ENCODE measurements at places on chromosomes 6 and 20.

- no peak for DNase-seq
Measured at GRCh38 chr20:59726281-59726595, 121.9 kb downstream of the PHACTR3 start.

GRCh38 chr6:29561606-29562181 lies 2.2 kb upstream of the UBD start:
- DNase-seq: no peak

DNA sequence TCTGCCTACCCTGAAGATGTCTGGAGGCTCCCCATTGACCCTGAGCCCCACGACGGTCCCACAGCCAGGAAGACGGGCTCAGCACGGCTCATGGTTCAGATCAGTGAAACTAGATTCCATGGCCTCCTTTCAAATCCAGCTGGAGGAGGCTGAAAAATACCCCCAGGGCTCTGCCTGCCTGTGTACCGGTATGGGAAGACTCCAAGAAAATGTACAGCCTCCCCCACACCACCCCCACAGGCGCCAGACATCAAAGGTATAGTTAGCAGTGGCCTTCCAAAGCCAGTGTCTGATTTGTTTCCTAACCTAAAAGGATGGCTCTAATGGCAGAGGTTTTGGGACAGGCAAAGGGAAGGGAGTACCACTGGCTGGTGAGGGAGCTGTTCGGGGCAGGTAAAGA lies 86.2 kb upstream of the SNAP25 start:
- no peak for DNase-seq

- peak; percentile 92 for DNase-seq
Measured at GRCh38 chr20:44959638-44960102, 527 bp downstream of the TOMM34 start.

- DNase-seq: no peak
Measured at GRCh38 chr6:37399795-37400490, 33.1 kb upstream of the CMTR1 start.

DNA sequence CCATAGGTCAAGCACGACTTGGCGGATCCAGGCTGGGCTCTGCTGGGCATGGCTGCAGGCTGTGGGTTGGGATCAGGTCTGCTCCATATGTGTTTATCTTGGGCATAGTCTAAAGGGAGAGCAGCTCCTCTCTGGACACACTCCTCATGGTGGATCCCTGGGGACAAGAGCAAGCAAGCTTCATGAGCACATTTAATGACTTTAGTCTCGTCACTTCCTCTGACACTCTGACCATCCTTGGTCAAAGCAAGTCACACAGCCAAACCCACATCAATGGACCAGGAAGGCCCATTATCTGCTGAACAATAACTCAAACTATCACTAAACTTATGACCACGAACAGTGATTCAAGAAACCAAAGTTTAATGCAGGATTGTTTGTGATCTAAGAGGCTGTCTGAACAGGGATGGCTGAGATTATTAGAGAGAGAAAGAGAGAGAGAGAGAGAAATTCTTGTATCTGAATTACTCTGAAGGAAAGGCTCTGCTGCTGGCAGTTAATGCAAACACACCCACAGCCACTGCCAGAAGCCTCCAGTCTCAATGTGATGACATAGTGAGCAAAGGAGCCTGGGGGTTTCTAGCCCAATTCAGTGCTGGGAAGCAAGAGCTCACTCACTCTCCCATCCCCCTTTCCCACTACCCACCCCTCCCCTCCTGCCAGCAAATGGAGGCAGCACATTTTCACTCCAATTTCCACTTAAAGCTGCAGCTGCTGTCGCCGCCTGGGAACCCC lies 490.2 kb upstream of the SULF2 start:
- no peak for DNase-seq

- no peak for DNase-seq
Measured at GRCh38 chr20:25078662-25079061, 3.3 kb downstream of the VSX1 start.

- no peak for DNase-seq
Measured at GRCh38 chr20:61796738-61797137, 268.9 kb downstream of the TAF4 start.

GRCh38 chr20:64083378-64083803 lies 807 bp downstream of the LKAAEAR1 start:
- DNase-seq: peak; percentile 84

- DNase-seq: no peak
Measured at GRCh38 chr20:46150943-46151342, 32.8 kb downstream of the CD40 start.

DNA sequence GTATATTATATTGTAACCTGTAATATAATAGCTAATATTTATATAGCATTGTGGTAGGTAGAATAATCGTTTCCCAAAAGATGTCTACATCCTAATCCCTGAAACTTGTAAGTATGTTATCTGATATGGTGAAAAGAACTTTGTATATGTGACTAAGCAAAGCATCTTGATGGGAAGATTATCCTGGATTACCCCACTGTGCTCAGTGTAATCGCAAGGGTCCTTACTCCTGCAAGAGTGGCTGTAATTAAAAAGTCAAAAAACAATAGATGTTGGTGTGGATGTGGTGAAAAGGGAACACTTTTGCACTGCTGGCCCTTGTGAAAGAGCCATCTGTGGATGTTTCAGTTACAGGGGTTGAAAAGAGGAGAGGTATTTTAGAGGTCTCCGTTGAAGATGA lies 95.2 kb downstream of the EDN1 start:
- no peak for DNase-seq

DNA sequence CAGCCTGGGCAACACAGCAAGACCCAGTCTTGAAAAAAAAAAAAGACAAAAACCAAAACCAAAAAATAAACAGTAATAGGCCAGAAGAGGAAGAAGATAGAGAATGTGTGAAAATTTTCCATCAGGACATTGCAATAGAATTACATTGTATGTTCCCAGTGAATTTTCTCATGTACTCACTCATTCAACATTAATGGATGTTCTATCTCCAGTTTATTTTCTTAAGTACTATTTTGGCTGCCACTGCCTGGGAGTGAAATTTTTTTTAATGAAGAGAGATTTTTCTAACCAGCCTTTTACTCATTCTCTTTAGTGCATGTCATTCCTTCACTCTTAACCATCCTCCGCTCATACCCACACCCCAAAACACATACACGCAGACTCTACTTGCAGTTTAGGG lies 282.8 kb downstream of the ALDH8A1 start:
- no peak for DNase-seq

DNA sequence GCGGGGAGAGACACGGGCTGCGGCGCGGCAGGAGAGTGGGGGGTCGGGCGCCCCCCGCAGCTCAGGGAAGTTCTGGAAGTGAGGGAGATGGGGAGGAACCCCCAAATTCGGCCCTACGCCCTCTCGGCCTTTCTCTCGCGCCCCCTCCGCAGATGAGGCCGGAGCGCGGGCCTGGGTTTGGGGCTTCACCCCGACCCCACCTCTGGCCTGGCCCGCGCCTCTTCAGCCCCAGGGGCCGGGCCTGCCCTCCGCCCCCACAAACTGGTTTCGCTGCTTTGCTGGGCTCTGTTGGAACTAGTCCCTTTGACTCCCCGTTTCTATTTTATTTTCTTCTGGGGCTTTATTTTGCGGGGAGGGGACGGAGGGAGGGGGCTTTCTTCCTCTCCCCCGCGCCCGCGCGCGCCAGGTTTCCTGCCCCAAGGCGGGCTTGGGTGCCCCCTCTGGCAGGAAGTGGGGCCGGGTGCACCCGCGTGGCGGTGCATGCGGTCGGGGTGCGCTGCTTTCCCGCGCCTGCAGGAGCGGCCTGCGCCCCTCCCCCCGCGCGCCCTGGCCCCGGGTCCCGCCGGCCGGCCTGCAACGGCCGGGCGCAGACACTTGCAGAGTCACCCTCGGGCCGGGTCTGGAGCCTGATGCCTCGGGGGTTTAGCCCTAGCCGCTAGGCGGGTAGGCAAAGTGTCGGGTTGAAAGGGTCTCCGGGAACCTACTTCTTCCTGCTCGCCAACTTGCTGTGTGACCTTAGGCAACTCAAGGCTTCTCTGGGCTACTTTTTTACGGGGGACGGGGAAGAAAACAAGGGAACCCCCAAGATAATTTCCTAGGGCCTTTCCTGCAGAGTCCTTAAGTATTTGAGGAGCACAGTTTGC lies 1.3 kb downstream of the HMGA1 start:
- peak; percentile 80 for DNase-seq

DNA sequence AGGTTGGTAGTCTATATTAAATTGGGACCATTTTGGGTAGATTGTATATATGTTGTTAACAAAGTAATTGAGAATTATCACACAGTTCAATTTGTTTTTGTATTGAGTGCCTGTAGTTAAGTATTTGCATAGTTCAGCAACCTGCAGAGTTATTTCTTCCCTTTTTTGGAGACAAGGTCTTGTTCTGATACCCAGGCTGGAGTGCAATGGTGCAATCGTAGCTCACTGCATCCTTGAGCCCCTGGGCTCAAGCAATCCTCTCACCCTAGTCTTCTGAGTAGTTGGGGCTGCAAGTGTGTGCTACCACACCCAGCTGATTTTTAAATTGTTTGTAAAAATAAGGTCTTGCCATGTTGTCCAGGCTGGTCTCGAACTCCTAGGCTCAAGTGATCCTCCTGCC lies 250.5 kb downstream of the UTRN start:
- DNase-seq: no peak

GRCh38 chr6:109864050-109864449 lies 114.1 kb upstream of the GPR6 start:
- DNase-seq: no peak

DNA sequence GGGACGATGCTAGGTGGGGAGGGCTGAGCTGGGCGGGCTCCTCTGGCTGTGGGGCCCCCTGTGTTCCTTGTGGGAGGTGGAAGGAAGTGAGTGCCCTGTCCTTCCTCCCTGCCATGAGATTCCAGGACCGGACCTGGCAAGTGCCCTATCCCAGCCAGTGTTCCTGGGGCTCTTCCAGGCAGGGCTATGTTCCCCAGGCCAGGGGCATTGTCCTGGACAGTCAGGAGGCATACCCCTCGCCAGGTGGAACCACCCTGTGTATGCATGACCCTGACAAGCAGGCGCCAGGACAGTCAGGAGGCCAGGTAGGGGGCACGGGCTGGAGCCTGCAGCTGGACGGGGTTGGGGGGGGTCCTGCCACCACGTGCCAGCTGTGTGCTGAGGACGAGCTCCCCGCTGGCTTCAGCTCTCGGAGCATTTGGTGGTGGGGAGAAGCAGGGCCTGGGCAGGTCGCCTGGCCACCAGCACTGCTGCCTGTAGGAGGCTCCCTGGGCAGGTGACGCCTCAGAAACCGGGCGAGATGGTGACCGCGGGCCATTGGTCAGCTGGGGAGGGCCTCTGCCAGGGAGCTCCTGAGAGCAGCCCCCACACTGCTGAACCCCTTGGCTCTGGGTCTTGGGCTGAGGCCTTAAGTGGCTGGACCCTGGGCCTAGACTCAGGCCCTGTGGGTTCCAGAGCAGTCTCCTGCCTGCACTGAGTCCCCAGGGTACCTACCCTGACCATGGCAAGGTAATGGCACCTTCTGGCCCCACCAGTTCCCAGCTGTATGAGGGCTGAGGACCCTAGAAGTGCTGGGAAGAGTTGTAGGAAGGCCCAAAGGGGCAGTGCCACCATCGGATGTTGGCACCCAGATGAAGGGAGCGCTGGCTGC lies 694 bp downstream of the SLC17A9 start:
- DNase-seq: peak; percentile 33

DNA sequence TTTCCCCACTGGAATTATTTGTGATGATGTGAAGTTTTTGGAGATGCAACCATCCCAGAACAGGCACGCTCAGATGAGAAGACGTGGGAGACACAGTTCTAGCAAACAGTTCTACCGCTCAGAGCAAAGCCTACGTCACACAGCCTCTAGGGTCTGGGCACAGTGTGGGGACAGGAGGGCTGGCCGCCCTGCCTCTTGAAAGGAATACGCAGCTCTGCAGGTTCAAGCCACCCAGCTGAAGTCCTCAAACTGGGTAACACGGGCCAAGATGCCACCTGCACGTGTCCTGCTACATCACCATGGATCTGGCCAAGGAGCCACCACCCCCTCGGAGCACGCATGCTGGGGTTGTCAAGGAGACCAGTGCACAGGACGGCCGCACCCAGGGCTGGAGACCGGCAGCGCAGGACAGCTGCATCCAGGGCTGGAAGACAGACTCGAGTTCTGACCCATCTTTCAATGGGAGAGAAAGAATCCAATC lies 75.0 kb downstream of the NOL4L start:
- peak; percentile 55 for DNase-seq

GRCh38 chr6:18384621-18385020 lies 2.5 kb upstream of the RNF144B start:
- DNase-seq: no peak

Measured in activated CD8-positive, alpha-beta T cell treated with anti-CD3 and anti-CD28 coated beads for 36 hours (primary cell).